DMS79 treated with DMSO at 0.1 percent for 48 hours (cell line): ENCODE measurements at places on chromosomes 11 and 22.

DNA sequence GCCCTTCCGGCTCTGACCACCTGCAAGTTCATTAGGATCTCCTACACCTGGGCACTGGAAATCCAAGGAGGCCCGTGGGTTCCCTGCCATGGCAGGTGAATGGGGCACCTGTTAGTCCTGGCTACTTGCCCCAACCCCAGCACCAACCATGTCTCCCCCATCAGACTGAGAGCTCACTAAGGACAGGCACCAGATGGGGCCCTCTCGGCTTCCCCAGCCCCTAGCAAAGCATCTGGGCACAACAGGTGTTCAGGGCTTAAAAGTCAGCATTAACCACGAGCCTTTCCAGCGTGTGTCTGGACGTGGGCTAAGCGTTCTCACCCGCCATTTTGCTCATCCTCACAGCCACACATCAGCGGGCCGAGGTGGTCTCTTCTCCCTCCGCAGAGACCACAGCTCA, 2.2 kb downstream of the SULT4A1 start:
- no peak for DNase-seq

DNA sequence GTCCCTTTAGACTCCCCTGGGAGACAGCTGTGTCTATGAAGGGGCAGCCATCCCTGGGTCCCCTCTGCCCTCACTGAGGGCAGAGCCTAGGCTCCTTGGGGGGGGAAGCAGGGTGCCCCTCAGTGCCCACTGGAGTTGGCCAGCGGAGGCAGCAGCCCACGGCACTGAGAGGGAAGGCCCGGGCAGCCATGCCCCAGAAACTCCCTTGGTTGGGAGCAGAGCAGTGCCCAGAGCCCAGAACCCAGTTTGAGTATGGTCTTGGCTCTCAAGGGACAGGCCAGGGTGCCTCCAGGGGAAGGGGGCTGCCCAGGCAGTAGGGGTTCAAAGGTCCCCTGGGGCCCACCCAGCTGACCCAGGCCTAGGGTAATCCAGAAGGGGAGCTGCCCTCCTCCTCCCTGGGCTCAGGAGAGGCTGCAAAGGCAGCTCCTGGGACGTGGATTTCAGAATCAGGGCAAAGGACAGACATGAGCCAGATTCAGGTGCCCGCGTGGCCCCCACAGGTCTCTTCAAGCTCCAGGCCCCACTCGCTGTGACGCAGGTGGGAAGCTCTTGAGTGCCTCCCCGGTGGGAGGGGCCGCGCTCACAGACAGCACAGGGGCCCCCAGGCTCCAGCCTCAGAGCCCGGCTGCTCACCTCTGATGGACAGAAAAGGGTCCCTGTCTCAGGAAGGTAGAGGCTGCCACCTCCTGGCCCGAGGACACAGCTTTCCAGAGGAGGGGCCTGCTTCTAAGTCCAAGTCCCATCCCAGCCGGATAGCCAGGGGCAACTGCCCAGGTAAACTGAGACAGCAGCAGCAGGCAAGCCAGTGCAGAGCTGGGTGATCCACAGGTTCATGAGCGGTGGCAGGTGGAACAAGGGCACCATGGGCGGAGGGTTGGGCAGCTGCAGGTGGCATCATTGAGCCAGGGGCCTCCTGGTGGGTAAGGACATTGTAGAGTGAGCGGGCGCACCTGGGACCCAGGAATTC, 2.6 kb downstream of the C11orf21 start:
- DNase-seq: no peak

DNA sequence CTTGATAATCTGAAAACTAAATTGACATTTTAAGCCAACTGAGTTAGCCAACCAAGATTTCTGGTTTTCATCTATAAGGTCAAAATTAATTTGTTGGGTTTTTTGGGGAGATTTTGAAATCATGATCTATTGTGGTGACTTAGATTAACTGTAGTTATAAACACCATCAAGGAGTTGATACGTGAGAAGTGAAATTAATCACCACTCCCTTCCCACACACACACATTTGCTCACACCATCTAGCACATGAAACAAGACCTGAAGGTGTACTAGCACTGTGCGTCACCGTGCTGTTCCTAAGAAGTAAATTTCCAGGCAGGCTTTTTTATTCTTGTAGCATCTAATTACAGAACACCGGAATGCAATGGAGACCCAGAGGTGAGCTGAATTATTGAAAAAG, 2.1 kb downstream of the OR5B21 start:
- DNase-seq: no peak

GRCh38 chr11:131228378-131228777, 142.0 kb upstream of the NTM start:
- DNase-seq: peak; percentile 40

DNA sequence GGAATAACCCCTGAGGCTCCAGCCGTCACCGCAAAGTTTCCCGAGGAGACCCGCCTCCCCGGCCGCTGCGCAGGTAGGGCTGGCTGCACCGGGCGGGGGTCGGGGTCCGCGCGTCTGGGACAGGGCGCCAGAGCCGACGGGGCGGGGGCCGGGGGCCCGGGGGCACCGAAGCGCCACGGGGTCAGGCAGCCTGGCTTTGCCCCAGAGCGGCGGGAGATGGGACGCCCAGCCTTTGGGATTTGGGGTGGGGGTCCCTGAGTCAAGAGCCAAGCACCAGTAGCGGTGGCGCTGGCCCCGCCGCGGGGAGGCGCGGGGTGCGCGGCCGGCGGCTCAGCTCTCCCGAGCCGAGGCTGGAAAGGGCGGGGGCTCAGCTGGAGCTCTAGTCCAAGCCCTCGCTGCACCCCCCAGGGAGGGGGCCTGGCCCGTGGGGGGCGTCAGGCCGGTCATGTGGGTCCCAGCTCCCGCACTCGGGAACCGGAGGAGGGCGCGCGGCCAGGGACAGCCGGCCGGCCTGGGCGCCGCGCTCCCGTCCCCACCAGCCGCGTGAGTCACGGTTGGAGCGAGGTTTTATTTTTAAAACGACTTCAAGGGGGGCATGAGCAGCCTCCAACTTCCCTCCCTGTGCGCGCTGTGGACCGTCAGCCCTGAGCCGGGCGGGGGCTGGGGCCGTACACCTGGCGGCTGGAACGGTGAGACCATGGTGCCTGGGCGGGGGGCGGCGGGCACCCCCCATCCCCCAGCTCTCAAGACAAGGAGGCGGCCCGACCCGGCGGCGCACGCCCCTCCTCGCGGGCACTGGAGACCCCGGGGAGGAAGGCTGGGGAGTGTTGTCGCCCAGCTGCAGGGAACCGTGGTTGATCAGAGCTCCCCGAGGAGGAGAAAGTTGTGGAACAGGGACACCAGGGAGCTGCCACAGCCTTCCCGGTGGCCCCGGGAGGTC, 626 bp downstream of the FLRT1 start:
- DNase-seq: peak; percentile 84

DNA sequence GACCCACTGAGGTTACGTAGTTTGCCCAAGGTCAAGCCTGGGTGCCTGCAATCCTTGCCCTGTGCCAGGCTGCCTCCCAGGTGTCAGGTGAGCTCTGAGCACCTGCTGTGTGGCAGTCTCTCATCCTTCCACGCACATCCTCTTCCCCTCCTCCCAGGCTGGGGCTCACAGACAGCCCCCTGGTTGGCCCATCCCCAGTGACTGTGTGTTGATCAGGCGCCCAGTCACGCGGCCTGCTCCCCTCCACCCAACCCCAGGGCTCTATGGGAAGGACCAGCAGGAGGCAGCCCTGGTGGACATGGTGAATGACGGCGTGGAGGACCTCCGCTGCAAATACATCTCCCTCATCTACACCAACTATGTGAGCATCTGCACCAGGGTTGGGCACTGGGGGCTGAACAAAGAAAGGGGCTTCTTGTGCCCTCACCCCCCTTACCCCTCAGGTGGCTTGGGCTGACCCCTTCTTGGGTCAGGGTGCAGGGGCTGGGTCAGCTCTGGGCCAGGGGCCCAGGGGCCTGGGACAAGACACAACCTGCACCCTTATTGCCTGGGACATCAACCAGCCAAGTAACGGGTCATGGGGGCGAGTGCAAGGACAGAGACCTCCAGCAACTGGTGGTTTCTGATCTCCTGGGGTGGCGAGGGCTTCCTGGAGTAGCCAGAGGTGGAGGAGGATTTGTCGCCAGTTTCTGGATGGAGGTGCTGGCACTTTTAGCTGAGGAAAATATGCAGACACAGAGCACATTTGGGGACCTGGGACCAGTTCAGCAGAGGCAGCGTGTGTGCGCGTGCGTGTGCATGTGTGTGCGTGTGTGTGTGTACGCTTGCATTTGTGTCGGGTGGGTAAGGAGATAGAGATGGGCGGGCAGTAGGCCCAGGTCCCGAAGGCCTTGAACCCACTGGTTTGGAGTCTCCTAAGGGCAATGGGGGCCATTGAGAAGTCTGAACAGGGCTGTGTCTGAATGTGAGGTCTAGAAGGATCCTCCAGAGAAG, 1.6 kb downstream of the GSTP1 start:
- no peak for DNase-seq

DNA sequence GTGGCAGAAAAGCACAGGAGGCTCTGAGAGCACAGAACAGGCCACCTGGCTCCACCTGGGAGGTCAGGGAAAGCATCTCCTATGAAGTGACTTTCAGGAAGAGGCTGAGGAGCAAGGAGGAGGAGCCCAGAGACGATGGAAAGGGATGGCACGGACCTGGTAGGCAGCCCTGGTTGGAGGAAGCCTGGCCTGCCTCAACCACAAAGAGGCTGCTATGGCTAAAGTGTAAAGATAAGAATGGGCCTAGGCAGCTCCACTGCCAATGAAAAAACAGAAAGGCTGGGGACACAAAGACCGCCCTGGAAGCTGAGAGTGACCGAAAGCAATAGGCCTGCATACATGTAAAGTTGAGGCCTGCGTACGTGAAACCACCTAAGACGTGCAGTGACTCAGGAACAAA, 31.2 kb upstream of the ETS1 start:
- DNase-seq: no peak

GRCh38 chr11:121482231-121483129, 29.7 kb upstream of the SORL1-AS1 start:
- no peak for DNase-seq

DNA sequence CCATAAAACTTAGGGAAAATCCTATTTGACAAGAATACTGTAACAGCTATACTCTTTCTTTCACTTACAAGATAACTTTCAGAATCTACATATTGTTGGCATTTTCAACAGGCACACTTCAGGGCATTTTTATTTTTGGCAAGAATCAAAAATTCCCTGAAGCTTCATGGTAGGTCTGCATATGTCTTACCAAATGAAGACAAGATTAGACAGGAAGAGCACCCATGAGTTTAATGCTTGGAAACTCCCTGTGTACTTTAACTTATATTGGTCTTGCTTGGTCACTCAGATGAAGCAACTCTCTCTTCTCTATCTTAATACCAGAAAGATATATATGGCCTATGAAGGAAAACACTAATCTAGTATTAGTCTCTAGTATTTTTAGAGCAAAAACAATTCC, 137.7 kb downstream of the ATG16L2 start:
- no peak for DNase-seq

- DNase-seq: no peak
These were observed 18.4 kb downstream of the ABTB2 start for GRCh38 chr11:34339149-34340064.

- peak; percentile 30 for DNase-seq
These were observed 236.8 kb upstream of the NCAM1 start for GRCh38 chr11:112724496-112724790.

DNA sequence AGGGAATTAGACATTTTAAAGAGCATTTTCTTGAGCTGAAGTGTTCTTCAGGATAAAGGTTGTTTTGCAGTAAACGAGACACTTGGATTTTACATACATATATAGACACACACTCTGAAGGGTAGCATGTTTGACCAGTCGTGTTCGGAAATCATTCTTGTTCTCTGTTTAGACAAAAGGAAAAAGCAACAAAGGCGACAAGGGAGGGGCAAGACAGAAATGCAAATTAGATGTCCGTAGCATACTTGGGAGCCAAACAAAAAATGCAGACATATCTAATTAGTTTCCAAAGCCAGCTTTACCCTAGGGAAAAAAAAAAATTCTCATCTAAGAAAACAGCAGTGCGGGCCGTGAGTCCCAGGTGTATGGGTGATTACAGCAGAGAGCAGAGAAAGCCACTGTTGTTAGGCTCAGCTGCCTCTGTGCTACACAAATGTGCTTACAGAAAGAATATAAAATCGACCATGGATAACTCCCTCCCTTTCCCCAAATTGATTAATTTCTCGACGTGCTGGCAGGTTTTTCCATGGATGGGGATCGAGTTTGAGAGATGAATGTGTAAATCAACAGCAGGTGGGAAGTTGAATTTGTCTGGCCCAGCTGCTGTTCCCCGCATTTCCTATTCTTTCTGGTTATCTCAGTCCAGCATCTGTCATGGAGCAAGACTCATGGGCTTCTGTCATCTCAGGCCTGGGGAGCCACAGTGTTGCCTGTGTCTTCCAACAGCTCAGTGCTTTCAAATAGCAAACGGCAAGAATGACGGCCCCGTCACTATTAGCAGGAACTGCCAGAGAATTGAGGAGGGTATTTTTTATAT, 176.5 kb upstream of the TTC12 start:
- DNase-seq: no peak

DNA sequence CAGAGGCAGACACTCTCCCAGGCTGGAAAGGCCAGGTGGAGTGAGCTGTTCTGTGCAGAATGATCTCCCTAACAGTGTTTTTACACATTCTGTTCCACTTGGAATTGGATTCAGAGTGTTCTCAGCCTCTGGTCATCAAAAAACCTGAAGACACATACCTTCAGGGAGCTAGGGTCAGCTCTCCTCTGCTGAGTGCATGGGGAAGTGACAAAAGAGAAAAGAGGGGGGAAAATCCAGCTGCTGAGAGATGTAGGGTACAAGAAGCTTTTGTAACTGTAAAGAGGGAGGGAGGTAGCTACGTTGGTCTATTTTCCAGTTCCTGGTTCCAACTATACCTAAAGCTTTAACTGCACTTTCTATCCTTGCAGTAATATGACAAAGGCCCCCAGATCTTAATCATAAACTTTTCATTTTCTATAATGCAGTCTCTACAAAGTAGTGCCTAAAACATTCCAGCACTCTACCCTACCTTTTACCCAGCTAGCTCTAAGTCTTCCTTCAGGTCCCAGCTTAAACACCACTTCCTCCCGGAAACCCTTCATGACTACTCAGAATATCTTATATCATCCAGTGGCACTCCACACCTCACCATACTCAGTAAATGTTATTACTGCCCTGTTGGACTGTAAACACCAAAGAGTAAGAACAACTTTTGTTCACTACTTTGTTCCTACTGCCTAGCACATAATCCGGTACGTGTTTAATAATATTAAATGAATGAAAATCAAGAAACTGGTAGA, 9.2 kb downstream of the MAPK1 start:
- no peak for DNase-seq

GRCh38 chr11:10374386-10374785, 69.5 kb downstream of the ADM start:
- DNase-seq: no peak

DNA sequence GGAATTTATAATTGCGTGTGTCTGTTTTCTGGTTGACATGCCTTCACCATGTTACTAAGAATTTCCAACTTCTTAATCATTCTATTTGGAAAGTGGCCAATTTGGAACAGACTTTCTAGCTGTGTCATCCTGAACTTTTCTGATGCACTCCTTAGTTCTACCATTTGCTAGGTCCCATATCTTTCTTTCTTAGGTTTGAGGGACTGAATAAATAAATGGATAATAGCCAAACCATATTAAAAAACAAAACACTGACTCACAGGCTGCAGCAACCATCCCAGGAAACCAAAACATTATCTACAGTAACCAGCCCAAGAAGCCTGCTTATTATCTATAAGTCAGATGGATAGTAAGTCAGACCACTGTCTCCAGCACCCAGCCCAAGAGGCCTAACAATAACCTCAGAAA, 57.5 kb upstream of the PLET1 start:
- no peak for DNase-seq
